Stimulated activated CD4-positive, alpha-beta T cell treated with anti-CD3 and anti-CD28 coated beads, Interleukin-12 subunit alpha, Interleukin-12 subunit beta, amount 100 ng/mL, for 48 hours (primary cell): ENCODE measurements at places on chromosomes 4 and X.

- DNase-seq = no peak
Measured at GRCh38 chrX:102849396-102849795, 87.7 kb upstream of the RAB40AL start.

GRCh38 chr4:65983061-65983460, 312.8 kb upstream of the EPHA5 start:
- DNase-seq = no peak

DNA sequence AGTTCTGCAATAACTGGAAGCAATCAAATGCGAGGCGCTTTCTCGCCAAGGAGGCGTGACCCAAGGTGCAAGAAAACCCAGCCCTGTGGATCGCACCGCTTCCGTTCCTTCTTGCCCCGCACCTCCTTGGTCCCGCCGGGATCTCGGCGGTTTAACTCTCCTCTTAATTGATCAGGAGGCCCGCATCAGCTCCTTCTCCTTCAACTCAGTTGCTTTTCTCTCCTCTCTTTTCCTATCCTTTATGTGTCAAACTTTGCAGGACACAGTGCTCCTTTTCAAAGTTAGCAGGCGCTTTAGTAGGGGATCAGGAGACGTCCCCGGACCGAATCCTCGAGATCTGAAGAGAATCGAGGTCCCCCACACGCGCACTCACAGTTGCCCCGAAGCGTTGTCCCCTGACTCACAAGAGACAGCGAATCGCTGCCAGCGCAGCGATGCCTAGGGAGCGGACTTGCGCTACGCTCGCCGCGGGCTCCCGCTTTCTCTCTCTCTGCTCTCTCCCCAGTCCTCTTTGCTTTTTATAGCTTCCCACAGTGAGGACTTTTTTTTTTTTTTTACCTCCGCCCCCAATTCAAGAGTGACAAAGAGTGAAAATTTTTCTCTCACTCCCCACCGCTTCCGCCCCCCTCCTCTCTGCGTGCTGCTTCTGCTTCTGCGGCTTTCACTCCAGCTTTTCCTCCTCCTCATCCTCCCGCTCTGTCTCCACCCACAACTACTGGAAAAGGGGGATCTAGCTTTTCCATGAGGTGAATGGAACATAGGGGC, at the start of gene DKK2:
Gene DKK2, minus strand, starts transcription at position 495 of the 765 bp plus-strand sequence. CDS start 722 bp downstream, outside the sequence.
- DNase-seq = no peak

DNA sequence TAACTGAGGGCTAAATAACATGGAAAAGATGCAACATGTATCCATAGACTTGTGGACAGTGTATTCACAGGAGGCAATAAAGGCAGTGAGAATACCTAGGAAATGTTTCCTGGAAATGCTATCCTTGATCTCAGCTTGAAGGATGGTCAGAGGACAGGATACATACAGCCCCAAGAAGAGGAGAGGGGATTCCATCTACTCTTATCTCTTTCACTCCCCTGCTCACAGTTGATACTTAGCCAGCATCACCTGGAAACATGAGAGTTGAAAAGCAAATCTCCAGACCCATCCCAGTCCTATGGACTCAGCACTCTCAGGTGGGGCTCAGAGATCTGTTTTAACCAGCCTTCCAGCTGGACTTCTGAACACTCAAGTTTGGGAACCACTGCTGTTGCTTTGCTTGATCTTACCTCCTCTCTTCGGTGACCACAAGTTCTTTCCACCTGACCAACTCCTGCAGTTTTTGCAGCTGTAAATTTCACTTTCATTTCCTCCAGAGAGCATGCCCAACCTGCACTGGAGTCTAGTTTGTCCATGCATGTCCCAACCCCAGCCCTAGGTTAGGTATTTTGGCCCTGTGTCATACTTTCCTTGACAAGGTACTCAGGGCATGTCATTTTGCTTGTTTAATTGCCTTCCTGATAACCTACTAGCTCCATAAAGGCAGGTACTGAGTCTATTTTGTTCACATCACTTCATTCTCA, 10.4 kb downstream of the RELL1 start:
- no peak for DNase-seq

- DNase-seq = no peak
Measured at GRCh38 chrX:43064096-43064495, 286.1 kb upstream of the PPP1R2C start.
